ENCODE measurements at places on chromosomes 2 and 18.

DNA sequence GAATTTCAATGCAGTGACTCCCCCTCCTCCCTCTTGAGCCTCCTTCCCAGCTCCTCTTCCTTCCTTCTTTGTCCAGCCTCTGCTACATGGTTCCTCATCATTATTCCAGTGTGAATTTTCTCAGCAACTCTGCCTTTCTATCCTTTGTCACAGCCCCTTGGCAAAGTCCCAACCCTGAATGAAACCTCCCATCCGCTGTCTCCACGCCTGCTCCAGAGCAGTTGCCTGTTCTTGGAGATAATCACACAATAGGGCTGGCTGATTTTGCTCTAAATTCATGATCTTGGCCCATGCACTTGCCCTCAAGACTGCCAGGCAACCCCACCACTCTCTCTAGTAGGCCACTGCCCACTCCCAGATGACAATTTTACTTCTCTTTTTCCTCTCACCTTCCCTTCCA, 61.4 kb downstream of the BCL2L11 start:
- DNase-seq = no peak

- DNase-seq = no peak
These were observed 65.5 kb downstream of the BIN1 start for GRCh38 chr2:127041259-127041970.

DNA sequence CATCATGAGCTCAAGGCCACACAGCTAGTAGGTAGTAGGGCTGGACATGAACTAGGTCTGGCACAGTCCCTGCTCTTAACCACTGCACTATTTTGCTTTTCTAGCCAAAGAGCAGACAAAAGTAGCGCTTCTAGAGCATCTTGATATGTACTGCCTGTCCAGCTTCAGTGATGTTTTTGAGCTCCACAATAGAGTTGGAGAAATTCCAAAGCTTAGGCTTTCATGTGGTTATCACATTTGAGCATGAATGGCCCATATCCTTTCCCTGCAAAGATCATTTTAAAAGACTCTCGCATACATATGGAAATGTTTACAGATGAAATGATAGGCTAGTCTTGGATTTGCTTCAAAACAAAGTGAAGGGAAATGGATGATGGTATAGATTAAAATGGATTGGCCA, 128.7 kb downstream of the MAP3K20 start:
- DNase-seq = no peak

DNA sequence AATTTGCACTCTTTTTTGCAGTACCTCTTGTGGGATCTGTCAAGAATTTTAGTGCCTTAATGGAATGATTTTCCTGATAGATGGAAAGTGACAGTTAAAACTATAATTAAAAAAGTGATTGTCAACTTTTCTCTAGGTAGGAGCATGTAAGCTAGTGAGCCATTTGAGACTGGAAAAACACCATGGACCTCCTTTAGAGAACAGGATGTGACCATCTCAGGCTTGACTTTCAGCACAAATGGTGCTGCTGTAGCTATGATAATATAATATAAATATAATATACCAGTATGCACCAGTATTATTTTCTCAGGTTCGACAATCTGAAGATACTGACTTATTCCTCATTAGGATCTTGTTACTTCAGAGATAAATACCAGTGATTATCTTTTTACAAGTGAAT, 27.8 kb downstream of the ZNF236 start:
- no peak for DNase-seq

DNA sequence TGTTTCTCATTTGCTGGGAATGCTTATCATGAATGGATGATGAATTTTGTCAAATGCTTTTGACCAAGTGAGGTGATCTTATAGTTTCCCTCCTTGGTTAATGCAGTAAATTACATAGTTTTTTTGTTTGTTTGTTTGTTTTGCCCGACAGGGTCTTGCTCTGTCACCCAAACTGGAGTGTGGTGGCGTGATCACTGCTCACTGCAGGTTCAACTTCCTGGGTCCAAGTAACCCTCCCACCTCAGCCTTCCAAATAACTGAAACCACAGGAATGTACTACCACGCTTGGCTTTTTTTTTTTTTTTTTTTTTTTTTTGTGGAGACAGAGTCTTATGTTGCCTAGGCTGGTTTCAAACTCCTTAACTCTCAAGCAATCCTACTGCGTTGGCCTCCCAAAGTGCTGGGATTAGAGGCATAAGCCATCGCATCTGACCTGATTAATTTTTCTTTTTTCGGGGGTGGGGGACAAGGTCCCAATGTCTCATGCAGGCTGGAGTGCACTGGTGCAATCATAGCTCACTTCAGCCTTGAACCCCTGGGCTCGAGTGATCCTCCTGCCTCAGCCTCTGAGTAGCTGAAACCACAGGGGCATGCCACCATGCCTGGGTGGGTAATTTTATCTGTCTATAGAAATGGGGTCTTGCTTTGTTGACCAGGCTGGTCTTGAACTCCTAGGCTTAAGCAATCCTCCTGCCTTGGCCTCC, 48.6 kb downstream of the SMAD2 start:
- no peak for DNase-seq

GRCh38 chr18:48752928-48753327, 197.8 kb downstream of the SMAD7 start:
- no peak for DNase-seq

DNA sequence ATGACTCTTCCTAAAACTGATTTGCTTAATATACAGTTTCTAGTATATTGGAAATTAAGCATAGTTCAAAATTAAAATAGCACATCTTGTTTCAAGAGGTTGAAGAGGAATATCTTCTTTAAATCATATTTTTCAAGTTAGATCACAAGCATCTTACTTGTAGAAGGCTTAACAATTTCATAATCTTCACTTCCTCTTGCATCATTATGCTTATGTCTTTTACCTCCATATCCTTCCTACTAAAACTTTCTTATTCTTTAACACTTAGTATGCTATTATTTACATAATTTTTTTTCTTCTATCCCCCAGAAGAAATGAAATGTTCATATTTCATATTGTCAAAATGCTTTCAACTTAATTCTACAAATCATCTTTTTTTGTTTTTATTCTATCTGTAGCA, 1354.9 kb upstream of the TMEFF2 start:
- DNase-seq = no peak

GRCh38 chr18:60502591-60502990, 130.0 kb upstream of the MC4R start:
- no peak for DNase-seq

DNA sequence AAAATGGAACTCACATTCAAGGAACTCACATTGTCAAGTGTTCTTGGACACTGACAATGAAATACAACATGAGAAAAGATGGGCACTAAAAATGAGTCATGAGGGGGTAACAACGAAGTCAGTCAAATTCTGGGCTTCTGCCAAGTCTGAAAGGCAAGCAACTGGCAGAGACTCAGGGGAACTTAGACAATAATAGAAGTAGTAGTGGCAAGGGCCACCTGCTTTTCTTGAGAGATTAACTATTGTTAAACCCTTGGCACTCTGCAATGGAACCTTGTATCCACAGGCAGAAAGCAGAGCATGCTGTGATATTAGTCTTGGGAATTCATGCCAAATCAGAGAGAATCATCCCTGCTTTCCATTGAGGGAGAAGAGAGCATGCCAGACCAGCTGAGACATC, 382.6 kb upstream of the CDH2 start:
- no peak for DNase-seq

- no peak for DNase-seq
These were observed 921.4 kb downstream of the TRIB2 start for GRCh38 chr2:13638181-13638580.

- no peak for DNase-seq
These were observed 586 bp downstream of the STK16 start for GRCh38 chr2:219245899-219246230.

- no peak for DNase-seq
These were observed 72.7 kb upstream of the FOSL2 start for GRCh38 chr2:28320009-28320365.

- no peak for DNase-seq
These were observed 41.6 kb downstream of the GCA start for GRCh38 chr2:162385536-162385935.

- DNase-seq = no peak
These were observed 1.4 kb downstream of the ITPRID2 start for GRCh38 chr2:181892799-181893435.

DNA sequence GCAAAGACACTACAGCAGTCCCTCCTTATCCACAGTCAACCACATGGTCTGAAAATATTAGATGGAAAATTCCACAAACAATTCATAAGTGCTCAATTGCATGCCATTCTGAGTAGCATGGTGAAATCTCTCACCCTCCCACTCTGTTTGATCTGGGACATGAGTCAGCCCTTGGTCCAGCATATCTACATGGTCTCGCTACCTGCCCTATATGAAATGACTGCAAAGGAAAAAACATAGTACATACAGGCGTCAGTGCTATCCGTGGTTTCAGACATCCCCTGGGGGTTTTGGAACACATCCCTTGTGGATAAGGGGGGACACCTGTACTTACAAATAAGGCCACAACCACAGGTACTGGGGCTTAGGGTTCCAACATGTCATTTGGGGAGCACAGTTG, 73.7 kb downstream of the CABLES1 start:
- no peak for DNase-seq

Data from stimulated activated CD4-positive, alpha-beta T cell treated with anti-CD3 and anti-CD28 coated beads, Interleukin-2, amount 100 ng/mL, for 48 hours (primary cell).